ENCODE measurements at places on chromosomes 7 and 10. TPM values are rescaled to one million over a fixed set of nuclear protein-coding genes. Genes with fewer than 3 reads are reported as not detected.

GRCh38 chr10:115998301-115998700 is 274.7 kb downstream of the GFRA1 start:
- no peak for DNase-seq

DNA sequence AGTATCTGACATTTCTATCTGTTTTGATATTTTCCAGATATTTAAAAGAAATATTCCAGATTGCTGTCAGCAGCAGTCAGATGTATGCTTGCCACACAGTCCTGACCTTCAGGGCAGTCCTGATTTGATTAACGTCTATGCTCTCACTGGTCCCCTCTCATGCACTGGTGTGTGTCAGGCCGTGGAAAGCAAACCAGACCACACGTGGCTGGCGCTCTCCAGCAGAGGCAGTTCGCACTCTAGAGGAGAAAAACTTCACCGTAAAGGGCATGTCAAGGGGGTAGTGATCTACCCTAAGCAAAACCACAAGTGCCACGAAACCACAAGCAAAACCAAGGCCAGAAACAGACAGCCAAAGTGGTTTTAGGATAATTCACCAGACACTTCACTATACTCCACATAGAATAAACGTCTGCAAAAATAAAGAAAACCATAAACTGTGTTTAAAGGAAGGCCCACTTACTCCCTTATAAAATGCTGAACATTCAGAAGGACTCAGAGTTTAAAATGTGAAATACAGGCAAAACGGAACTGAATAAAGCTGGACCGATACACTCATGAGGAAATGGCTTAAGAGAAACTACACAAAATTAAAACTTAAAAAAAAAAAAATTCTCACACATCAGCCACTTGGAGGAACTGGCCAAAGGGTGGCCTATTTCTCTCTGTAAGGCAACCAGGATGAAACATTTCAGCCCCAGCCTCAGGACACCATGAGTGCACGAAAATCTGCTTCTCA is 26.4 kb downstream of the PARP12 start:
- DNase-seq, result peak; percentile 30

DNA sequence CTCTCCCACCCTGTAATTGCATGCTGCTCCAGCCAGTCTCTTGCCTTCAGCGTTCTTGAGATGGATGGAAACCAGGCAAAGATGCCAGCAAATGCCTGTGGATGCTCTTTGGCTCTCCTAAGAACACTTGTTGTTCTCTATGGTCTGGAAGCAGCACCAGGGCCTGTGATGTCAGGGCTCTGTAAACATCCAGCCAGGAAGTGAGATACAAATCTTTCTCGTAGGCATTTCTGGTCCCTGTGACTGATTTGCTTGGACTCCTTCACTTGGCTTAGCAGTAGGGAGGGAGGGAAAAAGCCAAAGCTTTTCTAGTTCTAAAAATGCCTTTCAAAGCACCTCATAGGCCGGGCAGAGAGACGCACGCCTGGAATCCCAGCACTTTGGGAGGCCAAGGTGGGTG is 201.3 kb downstream of the REEP3 start:
- DNase-seq, result no peak

Gene HTR5A
- not detected for total RNA-seq

Gene SPDYE16
- 0.19 TPM for total RNA-seq

GRCh38 chr10:62895063-62895462 is 78.9 kb upstream of the EGR2 start:
- no peak for DNase-seq

DNA sequence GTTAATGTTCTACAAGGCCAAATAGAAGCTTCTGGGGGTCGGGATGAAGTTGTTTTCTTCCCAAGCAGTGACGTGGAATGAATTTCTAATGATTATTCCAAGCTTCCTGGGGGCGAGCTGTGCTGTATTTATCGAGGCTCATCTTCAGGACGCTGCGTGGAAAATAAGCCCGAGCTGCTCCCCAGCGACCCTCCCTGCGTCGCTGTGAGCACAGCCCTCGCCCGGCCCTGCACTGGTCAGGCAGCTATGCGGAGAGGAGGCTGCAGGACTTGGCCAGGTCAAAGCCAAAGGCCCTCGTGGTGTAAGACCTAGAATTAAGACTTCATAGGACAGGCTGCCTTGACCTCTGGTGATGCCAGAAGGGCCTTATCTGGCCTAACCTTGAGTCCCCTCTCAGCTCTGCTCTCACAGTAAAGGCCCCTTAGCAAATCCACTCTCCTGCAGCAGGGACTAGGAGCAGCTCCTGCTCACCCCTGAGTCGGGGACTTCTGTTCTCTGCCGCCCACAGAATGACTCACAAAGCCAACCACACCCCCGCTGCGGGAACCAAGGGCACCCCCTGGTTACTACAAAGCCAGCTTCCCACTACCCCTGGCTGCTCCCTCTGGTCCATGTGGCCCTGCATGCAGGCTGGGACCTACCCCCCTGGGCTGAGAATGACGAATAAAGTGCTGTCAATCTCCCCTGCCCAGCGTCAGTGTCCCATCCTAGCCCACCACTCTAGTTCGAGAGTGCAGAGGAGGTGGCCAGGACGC is 501.6 kb downstream of the TCERG1L start:
- no peak for DNase-seq

DNA sequence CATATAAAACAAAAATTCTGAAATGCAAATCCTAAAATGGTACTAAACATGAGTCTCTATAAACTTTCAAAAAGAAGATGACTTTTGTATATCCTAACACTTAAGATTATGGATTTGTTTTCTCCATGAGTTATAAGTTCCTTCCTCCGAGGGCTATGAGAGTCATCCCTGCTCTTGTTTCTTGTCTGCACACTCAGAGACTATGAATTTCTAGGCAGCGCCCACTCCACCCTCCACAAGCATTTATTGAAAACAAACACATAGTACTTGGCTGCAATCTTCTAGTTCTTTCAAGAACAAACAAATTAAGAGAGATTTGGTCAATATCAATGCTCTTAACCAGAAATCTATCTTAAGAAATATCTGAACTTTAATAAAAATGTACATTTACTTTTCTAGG is 211.7 kb downstream of the DKK1 start:
- DNase-seq, result no peak

DNA sequence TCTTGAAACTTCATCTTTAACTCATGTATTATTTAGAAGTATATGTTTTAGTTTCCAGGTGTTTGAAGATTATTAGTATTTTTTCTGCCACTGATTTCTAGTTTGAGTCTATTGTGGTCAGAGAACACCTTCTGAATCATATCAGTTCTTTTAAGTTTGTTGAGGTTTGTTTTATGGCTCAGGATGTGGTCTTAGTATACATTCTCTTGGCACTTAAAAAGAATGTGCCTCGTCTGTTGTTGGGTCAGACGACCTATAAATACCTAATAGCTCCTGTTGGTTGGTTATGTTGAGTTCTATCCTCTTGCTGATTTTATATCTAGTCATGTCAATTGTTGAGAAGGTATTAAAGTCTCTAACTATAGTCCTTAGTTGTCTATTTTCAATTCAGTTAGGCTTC is 15.9 kb downstream of the TDRD1 start:
- no peak for DNase-seq

GRCh38 chr10:16968416-16969041 is 151.3 kb upstream of the RSU1 start:
- DNase-seq, result no peak

GRCh38 chr10:125151553-125152449 is 8.6 kb downstream of the CTBP2 start:
- no peak for DNase-seq

- no peak for DNase-seq
Measured at GRCh38 chr10:18718991-18719390, 59.8 kb downstream of the ARL5B start.

GRCh38 chr7:142568435-142569097 is 180.7 kb upstream of the PRSS1 start:
- DNase-seq, result no peak

DNA sequence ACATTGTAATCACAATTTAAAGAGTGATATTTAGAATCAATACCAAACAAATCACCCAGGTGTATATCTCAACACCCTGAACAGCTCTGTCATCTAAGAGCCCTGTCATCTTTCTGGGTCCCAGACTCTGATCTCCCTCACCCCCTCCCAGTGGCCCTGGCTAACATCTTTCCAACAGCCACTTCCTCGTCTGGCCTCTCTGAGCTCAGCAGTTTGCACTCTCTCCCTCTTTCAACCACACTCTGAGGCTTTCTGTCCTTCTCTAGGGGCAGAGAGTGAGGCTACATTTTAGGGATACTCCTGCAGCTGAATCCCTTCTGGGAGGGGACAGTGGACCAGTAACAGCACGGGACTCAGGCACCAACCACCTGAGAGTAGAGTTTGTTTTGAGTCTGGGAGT is 17.1 kb upstream of the PRRT4 start:
- DNase-seq, result no peak

DNA sequence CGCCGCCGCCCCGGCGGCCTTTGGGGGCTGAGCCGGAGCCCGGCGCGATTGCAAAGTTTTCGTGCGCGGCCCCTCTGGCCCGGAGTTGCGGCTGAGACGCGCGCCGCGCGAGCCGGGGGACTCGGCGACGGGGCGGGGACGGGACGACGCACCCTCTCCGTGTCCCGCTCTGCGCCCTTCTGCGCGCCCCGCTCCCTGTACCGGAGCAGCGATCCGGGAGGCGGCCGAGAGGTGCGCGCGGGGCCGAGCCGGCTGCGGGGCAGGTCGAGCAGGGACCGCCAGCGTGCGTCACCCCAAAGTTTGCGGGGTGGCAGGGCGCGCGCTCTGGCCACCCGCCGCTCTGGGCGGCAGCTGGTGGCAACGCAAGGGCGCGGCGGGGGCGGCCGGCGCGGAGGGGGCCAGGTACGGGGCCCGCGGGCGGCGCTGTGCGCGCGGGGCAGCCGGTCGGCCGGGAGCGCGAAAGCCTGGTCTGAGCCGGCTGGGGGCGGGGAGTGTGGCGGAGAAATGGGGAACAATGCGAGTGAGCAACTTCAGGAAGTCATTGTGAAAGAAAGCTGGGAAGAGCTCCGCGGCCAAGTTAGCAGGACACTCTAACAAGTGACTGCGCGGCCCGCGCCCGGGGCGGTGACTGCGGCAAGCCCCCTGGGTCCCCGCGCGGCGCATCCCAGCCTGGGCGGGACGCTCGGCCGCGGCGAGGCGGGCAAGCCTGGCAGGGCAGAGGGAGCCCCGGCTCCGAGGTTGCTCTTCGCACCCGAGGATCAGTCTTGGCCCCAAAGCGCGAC is at the start of gene IKZF1:
TSS of gene IKZF1 (plus strand) at position 588 of the 782 bp plus-strand sequence. CDS start 14,346 bp downstream, outside the sequence.
- peak; percentile 76 for DNase-seq

Gene SNCG
- not detected for total RNA-seq

- no peak for DNase-seq
Measured at GRCh38 chr10:105952153-105952552, 1212.4 kb downstream of the SORCS1 start.

DNA sequence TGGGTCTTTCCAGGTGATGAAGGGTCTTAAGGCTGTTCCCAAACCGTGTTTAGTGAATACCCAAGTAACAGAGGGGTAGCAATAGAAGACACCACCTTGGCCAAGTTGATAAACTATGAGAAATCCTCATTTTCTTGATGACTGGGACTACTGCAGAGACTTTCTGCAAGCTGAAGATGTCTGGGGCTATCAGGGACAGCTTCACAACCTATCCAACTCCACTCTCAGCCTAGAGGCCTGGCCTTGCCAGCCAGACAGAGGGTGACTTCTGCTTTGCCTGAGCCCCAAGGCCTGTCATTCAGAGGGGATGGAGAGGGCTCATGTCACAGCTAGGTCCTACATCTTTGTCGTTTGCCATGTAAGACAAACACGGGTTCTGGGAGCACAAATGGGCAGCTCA is 255.9 kb upstream of the GRB10 start:
- no peak for DNase-seq

DNA sequence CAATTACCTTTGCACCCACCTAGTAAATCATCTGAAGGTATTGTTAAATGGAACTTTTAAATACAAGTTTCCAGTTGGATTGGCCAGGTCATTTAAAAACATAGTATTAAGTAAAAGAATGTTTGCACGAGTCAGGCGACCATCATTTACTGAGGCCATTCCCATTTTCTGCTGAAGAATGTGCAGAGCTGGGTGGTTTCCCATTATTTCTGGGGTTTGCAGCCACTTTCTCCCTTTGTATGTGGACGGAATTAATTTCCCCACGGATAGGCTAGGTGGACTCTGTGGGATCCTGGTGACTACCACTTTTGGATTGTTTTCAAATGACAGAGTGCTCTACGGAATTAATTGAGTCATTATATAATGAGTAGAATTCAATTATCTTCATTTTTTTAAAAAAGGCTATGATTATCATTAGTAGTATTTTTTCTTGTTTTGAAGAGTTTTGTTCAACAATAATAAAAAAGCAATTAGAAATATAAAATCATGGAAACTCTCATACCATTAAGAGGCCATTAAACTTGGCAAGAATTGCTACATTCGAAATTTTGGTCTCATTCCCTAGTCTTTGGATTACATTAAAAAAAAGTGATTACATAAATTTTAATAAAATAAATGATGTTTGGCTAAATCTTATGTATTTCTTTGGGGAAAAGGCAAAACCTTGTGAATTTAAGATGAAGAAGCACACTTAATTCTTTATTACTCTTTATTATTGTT is 120.4 kb upstream of the FZD8 start:
- no peak for DNase-seq

GRCh38 chr7:35336444-35336843 is 82.5 kb upstream of the TBX20 start:
- no peak for DNase-seq

DNA sequence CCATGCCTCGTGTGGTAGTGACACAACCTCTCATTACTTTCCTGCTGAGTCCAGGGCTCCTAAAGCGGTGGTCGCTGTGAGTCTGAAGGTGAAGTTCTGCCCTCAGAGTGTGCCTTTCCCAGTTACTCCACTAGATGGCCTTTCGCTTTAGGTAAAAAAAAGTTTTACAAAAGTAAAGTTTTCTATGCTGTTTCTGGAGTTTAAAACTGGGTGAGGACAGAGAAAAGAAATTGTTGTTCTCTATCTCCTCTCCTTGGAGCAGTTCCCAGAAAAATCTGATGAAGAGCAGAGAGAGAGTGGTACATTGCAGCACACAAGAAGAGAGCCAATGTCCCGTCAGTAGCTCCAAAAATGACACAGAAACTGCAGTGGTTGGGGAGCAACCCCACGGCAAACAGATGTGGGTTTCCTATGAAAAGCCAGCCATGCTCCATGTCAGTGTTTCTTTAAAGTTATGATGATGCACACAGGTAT is 257.1 kb downstream of the GLI3 start:
- no peak for DNase-seq

Gene MLXIPL
- not detected for total RNA-seq

DNA sequence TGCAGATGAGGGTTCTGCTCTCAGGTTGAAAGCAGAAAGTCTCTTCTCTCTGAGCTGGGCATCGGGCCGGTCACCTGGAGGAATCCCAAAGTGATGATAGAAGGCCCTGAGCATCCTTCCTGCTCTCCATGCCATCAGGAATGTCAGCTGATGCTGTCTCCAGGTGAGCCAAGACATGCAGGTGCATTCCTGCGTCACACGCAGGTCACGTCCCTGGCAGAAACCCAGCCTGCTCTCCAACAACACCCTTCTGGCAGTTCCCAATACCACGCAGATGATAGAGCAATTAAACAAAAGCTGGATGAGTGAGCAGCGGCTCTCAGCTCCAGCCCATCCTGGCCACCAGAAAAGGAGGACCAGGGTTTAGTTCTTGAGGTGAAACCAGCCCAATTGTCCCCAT is 6.9 kb upstream of the WIPI2 start:
- no peak for DNase-seq

GRCh38 chr7:64892666-64893309 is 10.3 kb upstream of the ZNF273 start:
- DNase-seq, result no peak

Gene CAMK1D
- 17.7 TPM for total RNA-seq

GRCh38 chr10:51532044-51532443 is 167.4 kb downstream of the CSTF2T start:
- no peak for DNase-seq

- DNase-seq, result no peak
Measured at GRCh38 chr10:124706462-124707143, 37.6 kb downstream of the FAM53B start.

- no peak for DNase-seq
Measured at GRCh38 chr10:130737621-130738020, 573.9 kb downstream of the TCERG1L start.
